HepG2 (cell line): ENCODE measurements at places on chromosomes 6 and 20. TPM values are rescaled to one million over a fixed set of nuclear protein-coding genes. Genes with fewer than 3 reads are reported as not detected.

The ETV7 gene
- polyA plus RNA-seq = not detected in 2 replicates

The DBNDD2 gene
- 47.6 and 50.4 TPM in 2 replicates for polyA plus RNA-seq

The PSORS1C1 gene
- polyA plus RNA-seq = 0.01 and 0.24 TPM in 2 replicates

- H3K4me3 ChIP-seq = no peak overlapping the region
- no peaks in the 10 kb centered on the region; the same call in 1 of the 2 replicates for H3K4me1 ChIP-seq
- peaks cover 72% of the 10 kb centered on the region for H3K27me3 ChIP-seq
- no peak overlapping the region for H3K27ac ChIP-seq
- DNase-seq = no peak
- H3K36me3 ChIP-seq = no peaks in the 10 kb centered on the region
Measured at GRCh38 chr6:34150766-34151165, 4.9 kb upstream of the GRM4 start.

GRCh38 chr6:30951907-30952469 is 11.2 kb downstream of the MUCL3 start:
- H3K27me3 ChIP-seq = peaks cover 44% of the 10 kb centered on the region
- no peaks in the 10 kb centered on the region for H3K4me1 ChIP-seq
- H3K27ac ChIP-seq = no peak overlapping the region
- DNase-seq = no peak
- no peak overlapping the region for H3K4me3 ChIP-seq

DNA sequence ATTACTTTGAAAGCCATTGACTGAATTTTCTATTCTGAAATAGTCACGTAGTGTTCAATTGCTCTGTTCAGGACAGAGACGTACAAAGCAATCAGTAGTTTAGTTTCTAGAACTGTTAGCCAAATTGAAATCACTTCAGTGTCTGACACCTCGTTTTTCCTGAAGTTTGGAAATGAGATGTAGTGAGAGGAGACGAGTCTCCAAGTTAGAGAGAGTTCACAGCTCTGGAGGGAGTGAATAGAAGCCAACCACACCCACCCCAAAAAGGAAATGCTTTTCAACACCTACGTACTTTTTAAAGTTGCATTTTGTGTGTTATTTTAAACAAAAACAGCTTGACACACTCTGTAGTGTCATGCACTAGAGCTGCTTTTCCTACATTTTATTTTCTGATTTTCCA is 296.0 kb downstream of the ADGRG6 start:
- no peaks in the 10 kb centered on the region for H3K4me1 ChIP-seq
- no peak overlapping the region for H3K27ac ChIP-seq
- no peak overlapping the region for H3K4me3 ChIP-seq
- H3K27me3 ChIP-seq = no peaks in the 10 kb centered on the region; the same call in 1 of the 2 replicates
- H3K36me3 ChIP-seq = no peaks in the 10 kb centered on the region

GRCh38 chr6:52588087-52588709 is 11.3 kb upstream of the TRAM2 start:
- H3K4me1 ChIP-seq = peaks cover 53% of the 10 kb centered on the region
- peak overlapping the region; percentile 93 for H3K27ac ChIP-seq
- H3K36me3 ChIP-seq = no peaks in the 10 kb centered on the region
- DNase-seq = no peak
- H3K27me3 ChIP-seq = no peaks in the 10 kb centered on the region

GRCh38 chr6:167565388-167565787 is 240.5 kb downstream of the TTLL2 start:
- peaks cover 44% of the 10 kb centered on the region for H3K4me1 ChIP-seq
- 0 out of 3 replicates have a peak, but pooled peaks cover 1% of the 10 kb centered on the region for H3K27me3 ChIP-seq
- no peak overlapping the region for H3K27ac ChIP-seq
- no peak for DNase-seq

GRCh38 chr6:105836889-105837288 is 249.2 kb upstream of the PRDM1 start:
- H3K4me3 ChIP-seq = no peak overlapping the region
- no peaks in the 10 kb centered on the region for H3K27me3 ChIP-seq
- H3K4me1 ChIP-seq = no peaks in the 10 kb centered on the region
- DNase-seq = no peak
- no peak overlapping the region for H3K27ac ChIP-seq

GRCh38 chr20:3222635-3223600 is 13.6 kb downstream of the ITPA start:
- no peak overlapping the region for H3K4me3 ChIP-seq
- H3K27me3 ChIP-seq = no peaks in the 10 kb centered on the region
- H3K4me1 ChIP-seq = peaks cover 92% of the 10 kb centered on the region
- peaks cover 15% of the 10 kb centered on the region for H3K36me3 ChIP-seq
- DNase-seq = peak; percentile 99

DNA sequence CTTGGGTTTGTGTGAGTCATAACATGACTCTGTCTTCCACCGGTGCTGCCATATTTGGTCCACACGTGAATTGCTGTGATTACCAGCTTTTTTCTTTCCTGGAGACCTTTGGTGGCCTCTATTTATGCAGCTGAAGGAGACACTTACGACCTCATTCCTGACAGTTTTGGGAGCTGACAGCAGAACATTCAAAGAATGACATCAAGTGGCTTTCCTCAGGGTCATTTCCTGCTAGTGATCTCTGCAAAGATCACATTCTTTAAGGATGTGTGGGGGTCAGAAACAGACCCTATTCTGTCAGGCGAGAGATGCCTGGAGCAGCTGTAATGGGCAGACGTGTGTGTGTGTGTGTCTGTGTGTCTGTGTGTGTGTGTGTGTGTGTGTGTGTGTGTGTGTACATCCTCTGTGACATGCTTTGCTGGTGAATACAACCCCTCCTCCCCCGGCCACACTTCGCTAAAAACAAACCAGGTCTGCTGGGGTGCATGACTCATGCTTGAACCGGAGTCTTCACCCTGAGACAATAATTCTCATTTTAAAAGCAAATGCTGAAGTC is 115.6 kb downstream of the TMEM170B start:
- H3K4me1 ChIP-seq = no peaks in the 10 kb centered on the region
- H3K36me3 ChIP-seq = no peaks in the 10 kb centered on the region

DNA sequence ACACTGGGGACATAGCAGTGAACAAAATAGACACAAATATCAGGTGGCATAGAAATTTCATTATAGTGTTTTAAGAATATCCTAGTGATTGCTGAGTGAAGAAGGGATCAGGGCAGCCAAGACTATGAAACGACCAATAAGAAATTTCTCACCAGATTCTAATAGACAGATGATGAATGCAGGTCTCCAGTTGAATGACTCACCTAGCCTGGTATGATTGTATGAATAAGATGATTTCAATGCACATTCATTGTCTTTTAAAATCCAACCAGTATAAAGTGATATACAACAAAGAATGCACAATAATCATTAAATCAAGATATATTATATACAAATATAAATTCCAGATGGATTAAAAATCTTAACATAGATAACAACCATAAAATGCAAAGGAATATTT is 124.5 kb upstream of the TENT5A start:
- H3K4me3 ChIP-seq = no peak overlapping the region
- no peak for DNase-seq
- no peaks in the 10 kb centered on the region for H3K4me1 ChIP-seq
- no peaks in the 10 kb centered on the region for H3K36me3 ChIP-seq
- H3K27me3 ChIP-seq = no peaks in the 10 kb centered on the region
- no peak overlapping the region for H3K27ac ChIP-seq

DNA sequence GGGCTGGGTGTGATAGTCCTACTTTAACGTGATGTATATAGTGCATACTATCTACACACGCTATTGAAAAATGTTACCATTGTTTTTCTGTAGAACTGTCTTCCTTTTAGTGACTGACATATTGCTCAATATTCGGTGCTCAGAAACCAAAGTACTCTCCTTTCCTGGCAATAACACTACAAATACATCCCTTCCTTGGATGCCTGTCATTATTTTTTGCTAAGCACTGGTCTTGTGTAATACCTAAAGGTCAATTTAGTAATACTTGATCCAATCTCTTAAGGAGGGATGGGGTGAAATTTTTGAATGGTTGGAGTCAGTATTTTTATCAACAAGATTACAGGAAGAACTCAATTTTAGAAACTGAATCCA is 23.9 kb downstream of the CNR1 start:
- H3K4me3 ChIP-seq = no peak overlapping the region
- H3K4me1 ChIP-seq = peaks cover 10% of the 10 kb centered on the region
- DNase-seq = no peak
- peaks cover 2% of the 10 kb centered on the region; the same call in 1 of the 3 replicates for H3K27me3 ChIP-seq
- H3K36me3 ChIP-seq = no peaks in the 10 kb centered on the region

DNA sequence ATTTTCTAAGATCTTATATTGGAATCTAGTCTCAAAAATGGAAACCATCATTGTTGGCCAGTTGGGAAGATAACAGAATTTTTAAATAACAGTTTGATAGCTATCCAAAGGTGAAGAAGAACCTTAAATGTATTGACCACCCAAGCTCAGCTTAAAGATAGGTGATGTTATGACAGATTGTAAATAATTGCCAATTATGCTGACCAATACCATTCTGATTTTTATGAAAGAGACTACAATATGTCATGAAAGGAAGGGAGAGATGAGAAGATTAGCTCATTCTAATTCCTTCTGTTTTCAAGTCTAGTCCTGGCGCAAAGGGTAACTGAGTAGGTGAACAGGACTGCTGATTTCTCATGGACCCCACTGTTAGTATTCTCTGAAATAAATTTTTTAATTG is 5.7 kb upstream of the TAB2 start:
- no peak overlapping the region for H3K27ac ChIP-seq
- no peak for DNase-seq
- no peaks in the 10 kb centered on the region for H3K4me1 ChIP-seq
- H3K36me3 ChIP-seq = no peaks in the 10 kb centered on the region
- no peak overlapping the region for H3K4me3 ChIP-seq
- H3K27me3 ChIP-seq = peaks cover 2% of the 10 kb centered on the region; the same call in 1 of the 2 replicates

DNA sequence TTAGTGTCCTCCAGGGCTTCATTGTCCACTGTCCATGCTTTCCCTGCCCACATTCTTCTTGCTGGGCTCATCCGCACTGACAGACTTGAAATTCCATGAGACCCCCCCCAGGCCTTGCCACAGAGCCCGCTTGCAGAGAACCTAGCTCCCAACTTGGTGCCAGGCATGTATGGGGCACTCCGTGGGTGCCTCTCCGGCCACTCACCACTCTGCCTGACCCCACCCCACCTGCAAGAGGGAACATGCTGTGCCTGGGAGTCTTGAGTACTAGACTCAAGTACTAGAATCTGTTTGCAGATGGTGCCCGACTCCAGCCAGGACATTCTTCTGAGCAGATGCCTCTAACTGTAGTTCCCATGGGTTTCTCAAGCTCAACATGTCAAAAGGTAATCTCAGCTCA is 47.9 kb downstream of the TRERF1 start:
- no peaks in the 10 kb centered on the region for H3K36me3 ChIP-seq
- no peak for DNase-seq
- H3K27ac ChIP-seq = no peak overlapping the region
- no peaks in the 10 kb centered on the region for H3K4me1 ChIP-seq

DNA sequence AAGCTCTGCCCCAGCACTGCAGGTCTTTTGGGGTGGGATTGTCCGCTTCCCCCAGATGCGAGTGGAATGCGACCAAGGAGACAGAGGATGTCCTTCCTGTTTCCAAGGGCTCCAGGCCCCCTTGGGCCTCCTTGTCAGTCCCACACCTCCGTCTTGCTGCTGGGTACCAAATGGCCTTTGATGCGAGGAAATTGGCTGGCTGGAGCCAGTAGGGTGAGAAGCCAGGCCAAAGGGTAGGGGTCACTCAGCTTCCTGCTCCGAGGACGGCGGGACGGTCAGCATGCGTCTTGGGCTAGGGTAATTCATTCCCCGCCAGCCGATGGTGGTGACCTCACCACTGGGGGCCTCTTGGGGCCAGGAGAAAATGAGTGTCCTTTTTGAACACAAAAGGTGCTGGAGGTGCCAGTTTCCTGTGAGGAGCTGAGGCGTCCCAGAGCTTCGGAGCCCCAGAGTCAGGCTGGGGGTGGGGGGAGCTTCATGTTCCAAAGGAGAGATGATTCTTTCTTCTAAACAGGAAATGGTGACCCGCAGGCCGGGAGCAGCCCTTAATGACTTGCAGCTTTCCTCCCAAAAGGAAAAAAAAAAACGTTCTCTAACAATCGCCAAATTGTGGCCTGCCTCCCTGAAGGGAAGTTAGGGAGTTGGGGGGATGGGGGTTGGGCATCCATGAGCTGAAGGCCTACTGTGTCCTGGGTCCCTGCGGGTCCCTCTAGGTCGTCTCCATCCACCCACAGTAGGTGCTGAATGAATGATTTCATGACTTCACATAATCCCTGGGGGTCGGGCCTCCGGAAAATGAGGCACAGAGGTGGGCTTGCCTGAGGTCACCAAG is 6.7 kb downstream of the SNAI1 start:
- H3K27ac ChIP-seq = no peak overlapping the region
- no peak for DNase-seq
- H3K36me3 ChIP-seq = no peaks in the 10 kb centered on the region; the same call in 1 of the 2 replicates

DNA sequence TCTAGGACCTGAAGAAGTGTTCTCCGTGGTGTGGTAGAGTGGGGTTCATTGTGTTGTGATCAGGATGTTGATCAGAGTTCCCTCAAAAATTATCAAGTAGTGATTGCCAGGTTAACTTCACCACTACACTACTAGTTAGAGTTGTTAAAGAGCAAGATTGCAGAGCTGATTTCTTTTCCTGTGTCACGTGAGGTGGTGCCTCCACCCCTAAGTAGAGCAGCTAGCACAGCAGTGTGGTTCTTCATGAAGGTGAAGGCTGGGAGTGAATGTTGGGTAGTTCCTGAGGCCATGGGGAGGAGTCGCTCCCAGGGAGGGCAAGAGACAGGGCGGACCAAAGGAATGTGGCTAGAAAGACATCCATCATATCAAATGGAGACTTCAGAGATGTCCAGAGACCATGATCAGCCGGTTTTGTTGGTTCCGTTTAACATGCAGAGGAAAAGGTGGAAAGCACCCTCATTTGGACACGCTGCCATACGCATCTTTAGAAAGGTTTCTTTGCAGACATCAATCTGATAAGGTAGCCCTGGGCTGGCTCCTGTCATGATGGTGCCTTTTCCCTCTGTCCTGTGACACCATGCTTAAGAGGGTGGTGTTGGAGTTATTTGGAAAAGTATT is 79.2 kb upstream of the IYD start:
- H3K36me3 ChIP-seq = no peaks in the 10 kb centered on the region
- H3K4me3 ChIP-seq = no peak overlapping the region
- H3K4me1 ChIP-seq = no peaks in the 10 kb centered on the region
- DNase-seq = no peak
